Eye (tissue), 1 donor: ENCODE measurements at places on chromosomes 2 and 18.

DNA sequence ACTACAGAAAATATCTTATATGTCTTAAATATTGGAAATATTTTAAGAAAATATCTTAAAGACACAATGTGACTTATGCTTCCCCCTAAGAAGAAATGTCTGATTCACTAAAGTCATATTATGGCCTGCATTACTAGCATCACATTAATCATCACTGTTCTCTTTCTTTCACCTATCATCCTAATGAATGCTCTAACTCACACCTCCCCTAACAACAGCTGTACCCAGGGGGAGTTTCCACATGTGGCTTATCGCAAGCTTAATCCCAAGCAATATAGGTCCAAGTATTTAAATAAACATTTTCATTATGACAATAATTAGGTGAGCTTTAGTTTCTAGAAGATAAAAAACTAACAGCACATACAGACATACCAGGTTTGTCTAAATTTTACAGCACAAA, 39.6 kb downstream of the REV1 start:
- DNase-seq = no peak

DNA sequence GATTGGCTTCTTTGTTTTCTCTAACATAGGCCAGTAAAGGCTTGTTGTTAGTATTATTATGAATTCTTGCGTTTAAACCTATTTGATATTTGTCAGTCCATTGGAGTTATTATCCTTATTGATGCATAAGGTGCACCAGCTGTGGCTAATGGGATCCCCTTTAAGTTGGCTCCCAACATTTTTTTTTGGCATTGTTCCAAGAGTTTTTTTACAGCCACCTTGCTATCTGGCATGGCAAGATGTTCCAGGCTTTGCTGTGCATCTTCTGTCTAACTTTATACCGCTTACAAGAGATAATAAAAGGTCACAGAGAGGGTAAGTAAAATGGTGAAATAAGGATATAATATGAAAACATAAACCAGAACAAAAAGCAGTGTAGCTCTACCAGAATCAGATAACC, 157.5 kb upstream of the TACR1 start:
- no peak for DNase-seq

DNA sequence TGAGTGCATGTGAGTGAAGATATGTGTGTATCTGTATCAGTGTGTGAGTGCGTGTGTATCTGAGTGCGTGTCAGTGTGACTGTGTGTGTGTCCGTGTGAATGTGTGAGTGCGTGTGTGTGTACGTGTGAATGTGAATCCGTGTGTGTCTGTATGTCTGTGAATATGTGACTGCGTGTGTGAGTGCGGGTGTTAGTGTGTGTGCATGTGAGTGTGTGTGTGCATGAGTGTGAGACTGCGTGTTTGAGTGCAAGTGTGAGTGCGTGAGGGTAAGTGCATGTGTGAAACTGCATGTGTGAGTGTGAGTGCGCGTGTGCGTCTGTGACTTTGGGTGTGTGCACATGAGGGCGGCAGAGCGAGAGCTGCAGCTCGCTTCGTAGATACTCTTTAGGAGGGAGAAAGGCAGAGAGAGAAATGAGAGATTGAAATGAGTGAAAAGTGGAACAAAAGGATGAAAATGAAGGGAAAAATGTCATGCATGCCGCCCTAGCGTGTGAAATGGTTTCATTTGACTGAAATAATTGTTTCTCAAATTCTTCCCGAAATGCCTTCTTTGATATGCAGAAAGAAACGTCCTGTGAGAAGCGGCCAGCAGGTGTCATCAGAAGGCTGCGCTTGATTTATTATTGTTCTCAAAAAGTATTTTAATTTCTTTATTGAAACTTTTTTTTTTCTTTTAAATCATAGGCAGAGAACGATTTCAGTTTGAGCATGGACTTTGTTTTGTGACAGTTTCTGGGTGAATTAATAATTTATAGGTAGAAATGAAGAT, 25.6 kb downstream of the ZNF407 start:
- DNase-seq = peak; percentile 40

DNA sequence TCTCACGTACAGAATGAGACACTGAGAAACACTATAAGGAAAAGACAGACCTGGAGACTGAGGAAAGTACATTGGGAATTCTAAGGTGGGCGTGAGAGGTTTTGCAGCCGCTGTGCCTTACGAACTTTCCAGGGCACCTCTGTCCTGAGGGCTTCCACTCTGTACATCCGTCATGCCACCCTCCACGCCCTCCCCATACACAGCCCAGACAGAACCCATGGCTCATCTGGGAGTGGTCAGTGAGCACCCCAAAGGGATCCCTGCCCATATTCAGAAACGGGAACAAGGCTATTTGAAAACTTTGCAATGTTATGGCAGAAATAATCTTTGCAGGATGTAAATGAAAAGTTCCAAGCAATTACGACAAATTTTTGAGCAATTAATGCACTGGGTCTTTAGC, 95.4 kb upstream of the ZNF532 start:
- DNase-seq = no peak

DNA sequence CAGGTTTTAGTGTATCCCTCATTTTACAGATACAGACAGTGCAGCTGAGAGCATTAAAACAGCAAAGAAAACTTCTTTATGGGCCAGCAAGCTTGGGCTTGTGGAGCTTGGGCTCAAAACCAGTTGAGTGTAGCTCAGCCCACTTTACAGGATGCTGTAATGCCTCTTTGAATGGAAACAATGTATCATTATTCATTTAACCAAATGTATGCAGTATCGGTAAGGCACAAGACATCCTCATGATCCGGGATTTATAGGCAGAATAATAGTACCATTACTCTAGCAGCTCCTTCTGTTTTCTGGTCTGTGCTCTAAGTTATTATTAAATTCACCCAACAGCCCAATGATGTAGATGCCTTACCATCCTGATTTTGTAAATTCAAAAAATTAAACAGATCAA, 575.1 kb upstream of the CDH7 start:
- no peak for DNase-seq

DNA sequence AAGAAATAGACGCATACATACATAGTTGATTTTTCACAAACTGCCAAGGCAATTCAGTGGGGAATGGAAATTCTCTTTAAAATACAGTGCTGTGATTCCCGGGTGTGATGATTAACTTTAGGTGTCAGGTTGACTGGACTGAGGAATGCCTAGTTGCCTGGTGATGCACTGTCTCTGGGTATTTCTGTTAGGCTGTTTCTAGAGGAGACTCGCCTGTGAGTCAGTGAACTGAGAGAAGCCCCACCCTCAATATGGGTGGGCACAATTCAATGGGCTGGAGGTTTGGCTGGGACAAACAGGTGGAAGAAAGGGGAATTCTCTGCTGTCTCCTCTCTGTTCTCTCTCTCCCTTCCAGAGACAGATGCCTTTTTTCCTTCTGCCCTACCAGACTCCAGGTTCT, 187.6 kb downstream of the ARHGAP28 start:
- DNase-seq = no peak

GRCh38 chr18:137327-137726, 21.0 kb upstream of the USP14 start:
- DNase-seq = no peak

DNA sequence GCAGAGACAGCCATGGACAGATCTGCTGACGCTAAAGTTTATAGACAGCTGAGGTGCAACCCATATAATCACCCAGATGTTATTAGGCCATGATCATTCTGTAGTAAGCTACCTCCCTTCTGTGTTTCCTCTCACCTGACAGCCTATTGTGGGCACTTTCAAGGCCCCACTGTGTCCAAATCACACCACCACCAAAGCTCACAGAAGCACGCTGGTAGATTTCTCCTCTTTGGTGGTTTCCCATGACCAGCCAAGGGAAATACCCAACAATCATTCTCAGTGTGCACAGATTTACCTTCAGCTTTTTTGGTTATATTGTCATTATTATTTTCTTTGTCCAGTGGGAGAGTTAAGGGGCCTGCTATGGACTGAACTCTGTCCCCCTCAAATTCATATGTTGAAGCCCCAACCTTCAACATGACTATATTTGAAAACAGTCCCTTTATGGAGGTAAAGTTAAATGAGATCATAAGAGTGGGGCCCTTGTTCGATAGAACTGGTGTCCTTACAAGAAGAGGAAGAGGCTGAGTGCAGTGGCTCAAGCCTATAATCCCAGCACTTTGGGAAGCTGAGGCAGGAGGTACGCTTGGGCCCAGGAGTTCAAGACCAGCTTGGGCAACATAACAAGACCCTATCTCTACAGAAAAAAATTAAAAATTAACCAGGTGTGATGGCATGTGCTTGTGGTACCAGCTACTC, 74.0 kb upstream of the MSH6 start:
- DNase-seq = no peak

DNA sequence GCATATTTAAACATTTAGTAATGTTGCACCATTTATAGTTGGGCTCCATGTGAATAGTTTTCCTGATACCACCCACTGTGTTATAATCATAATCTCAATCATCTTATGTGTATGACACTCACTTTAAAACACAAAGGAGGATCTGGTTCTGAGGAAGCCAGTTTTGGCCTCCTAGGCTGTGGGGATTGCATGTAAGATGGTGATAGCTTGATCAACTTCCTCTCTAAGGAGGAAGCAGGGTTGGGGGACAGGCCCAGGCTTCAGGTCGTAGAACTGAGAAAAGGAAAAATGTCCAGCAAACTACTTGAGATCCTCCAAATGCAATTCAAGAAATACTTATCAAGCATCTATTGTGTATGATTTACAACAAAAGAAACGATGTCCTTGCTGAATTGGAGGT, 4.9 kb upstream of the PPM1B start:
- no peak for DNase-seq

GRCh38 chr2:132813422-132813821, 143.4 kb upstream of the LYPD1 start:
- peak; percentile 33 for DNase-seq
